Activated CD8-positive, alpha-beta T cell treated with anti-CD3 and anti-CD28 coated beads, Interleukin-2, amount 10 ng/mL, durations not matched to agents 7 days and 5 days (primary cell): ENCODE measurements at places on chromosomes 4 and X.

- H3K4me3 ChIP-seq: no peak overlapping the region
- no peak for DNase-seq
- no peak overlapping the region for H3K27ac ChIP-seq
- H3K4me1 ChIP-seq: no peaks in the 10 kb centered on the region
- H3K36me3 ChIP-seq: no peaks in the 10 kb centered on the region
Measured at GRCh38 chr4:59570860-59571476, 1629.2 kb upstream of the ADGRL3 start.

DNA sequence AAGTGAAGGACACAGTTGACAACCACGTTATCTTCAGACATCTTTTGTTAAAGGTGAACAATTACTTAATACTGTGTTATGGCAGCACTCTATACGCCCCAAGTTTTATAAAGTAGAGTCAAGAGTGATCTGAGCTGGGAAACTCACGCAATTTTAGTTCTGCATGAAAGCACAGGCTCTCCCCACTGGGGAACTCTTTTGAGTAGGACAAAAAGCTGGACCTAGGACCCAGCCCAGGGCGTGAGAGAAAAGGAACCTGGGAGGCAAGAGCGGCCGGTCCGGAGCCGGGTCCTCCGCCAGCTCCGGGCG is 152.6 kb upstream of the SLC4A4 start:
- H3K4me1 ChIP-seq: peaks cover 26% of the 10 kb centered on the region
- H3K36me3 ChIP-seq: no peaks in the 10 kb centered on the region
- H3K27me3 ChIP-seq: peaks cover 45% of the 10 kb centered on the region
- no peak for DNase-seq

DNA sequence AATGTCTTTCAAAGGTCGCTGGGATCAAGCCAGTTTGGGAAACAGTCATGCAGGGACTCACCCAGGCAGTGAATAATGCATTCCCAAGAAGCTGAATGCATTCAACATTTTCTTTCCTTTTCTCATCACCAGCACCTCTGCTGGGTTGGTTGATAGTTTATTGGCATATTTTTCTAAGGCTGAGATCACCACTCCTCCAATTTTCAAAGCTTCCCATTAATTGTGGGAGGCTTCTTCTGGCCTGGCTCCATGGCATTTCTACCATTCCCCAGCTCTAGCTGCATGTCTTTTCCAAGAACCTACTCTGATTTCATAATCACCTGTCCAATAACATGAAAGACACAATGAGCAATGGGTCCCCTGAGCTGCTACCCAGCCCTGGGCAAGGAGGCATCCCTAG is 35.8 kb downstream of the CHRDL1 start:
- no peak overlapping the region for H3K27ac ChIP-seq
- no peaks in the 10 kb centered on the region for H3K36me3 ChIP-seq
- H3K27me3 ChIP-seq: no peaks in the 10 kb centered on the region
- H3K4me1 ChIP-seq: no peaks in the 10 kb centered on the region
- DNase-seq: no peak

- H3K36me3 ChIP-seq: no peaks in the 10 kb centered on the region
- no peak for DNase-seq
- peaks cover 14% of the 10 kb centered on the region for H3K4me1 ChIP-seq
- peaks cover 8% of the 10 kb centered on the region for H3K27me3 ChIP-seq
Measured at GRCh38 chr4:56764223-56764622, 57.3 kb downstream of the SPINK2 start.

- peaks cover 8% of the 10 kb centered on the region for H3K4me1 ChIP-seq
- H3K27me3 ChIP-seq: no peaks in the 10 kb centered on the region
- DNase-seq: no peak
- no peaks in the 10 kb centered on the region for H3K36me3 ChIP-seq
- H3K27ac ChIP-seq: no peak overlapping the region
Measured at GRCh38 chrX:132673331-132673730, 184.5 kb upstream of the MBNL3 start.

DNA sequence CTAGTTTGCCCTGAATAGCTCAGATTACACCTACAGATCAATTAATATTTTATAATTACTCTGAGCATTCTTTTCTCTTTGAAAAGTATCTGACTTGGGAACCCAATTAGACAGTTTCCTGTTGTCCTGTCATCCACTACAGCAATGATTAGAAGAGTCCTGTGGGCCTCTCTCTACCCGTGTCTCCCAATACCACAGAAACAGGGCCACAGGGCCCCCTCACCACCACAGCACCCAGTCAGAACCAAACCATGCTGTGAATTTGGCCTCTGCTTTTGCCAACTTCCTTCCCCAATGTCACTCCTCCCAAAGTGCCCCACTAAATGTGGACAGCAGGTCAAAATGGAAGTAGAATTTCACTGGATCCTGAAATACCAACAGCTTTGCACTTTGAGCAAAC is 10.3 kb downstream of the USP46 start:
- no peak overlapping the region for H3K27ac ChIP-seq
- H3K4me1 ChIP-seq: peaks cover 10% of the 10 kb centered on the region
- H3K36me3 ChIP-seq: peaks cover 4% of the 10 kb centered on the region
- no peak for DNase-seq
- no peak overlapping the region for H3K4me3 ChIP-seq

DNA sequence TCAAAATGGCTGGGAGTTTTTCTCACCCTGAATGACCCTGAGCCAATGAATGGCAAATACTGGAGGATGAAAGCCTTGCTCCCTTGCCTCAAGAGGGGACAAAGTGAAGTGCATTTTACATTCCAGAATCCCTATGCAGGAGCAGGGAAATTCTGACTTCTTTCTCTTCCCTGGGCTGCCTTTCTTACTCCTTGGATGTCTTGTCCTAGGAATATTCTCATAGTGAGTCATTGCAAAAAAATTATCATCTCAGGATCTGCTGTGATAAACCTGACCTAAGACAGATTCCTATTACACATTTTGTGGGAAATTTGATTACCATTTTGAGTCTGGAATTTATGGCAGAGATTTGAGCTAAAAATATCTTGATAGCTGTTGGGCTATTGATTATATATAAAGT is 199.9 kb downstream of the TMA16 start:
- H3K27ac ChIP-seq: no peak overlapping the region
- no peaks in the 10 kb centered on the region for H3K4me1 ChIP-seq
- no peak overlapping the region for H3K4me3 ChIP-seq
- H3K27me3 ChIP-seq: no peaks in the 10 kb centered on the region
- DNase-seq: no peak

DNA sequence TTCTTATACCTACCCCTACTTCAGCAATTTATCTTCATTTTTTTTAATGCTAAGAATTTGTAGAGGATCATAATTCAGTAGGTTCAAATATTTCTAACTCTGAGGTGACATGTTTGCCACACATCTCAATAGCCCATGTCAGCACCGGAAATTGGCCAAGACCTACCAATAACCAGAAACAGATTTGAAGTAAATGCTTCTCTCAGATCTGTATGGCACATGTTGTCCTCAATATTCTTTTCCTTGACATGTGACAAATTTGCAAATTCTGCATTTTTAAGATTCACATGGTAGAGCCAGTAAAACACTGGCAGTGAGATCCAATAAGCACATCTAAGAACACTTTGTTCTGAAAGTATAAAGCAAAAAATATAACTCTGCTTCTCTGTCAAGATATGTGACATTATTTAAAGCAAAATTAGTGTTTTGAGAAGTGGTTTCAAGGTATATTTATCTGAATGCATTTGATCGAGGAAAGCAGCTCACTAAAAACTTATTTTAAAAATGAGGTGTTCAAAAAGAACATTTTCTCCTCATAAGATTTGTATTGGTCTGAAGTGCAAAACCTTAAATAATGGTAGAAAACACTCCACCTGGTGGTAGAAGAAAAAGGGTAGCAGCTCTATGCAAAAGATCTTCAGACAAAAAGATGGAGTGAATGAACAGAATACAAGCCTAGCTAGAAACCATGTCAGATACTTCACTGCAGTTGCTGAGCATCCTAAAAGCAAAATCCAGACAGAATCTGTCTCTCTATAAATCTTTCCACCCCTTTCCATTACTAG is 513.8 kb upstream of the FAM241A start:
- DNase-seq: no peak
- H3K4me1 ChIP-seq: no peaks in the 10 kb centered on the region
- H3K36me3 ChIP-seq: no peaks in the 10 kb centered on the region
- H3K4me3 ChIP-seq: no peak overlapping the region

DNA sequence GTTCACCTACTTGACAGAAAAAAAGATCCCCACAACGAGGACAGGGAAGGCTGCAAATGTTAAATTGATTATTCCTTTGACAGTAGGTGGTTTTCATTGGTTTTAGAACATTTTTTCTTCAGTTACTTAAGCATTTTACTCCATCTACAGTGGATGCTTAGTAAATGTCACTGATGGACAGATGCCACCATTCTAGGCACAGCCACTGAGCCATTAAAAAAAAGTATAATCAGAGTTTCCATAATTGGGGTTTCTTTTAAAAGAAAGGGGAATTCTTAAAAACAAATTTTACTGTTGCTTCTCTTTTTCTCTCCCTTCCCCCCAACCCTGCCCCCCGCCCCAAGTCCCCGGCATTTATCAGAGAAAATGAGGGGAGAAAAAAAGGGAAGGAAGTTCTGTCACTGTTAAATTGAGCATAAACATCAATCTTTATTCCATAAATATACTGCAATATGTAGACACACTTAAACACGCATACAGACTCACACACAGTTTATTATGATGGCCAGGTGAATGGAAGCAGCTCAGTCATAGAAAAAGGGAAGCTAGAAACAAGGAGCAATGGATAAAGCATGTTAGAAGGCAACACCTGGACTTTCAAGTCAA is 79.7 kb upstream of the PRPS2 start:
- H3K4me3 ChIP-seq: no peak overlapping the region
- H3K4me1 ChIP-seq: no peaks in the 10 kb centered on the region
- no peaks in the 10 kb centered on the region for H3K27me3 ChIP-seq

GRCh38 chr4:155590796-155591585 is 75.7 kb upstream of the GUCY1A1 start:
- no peaks in the 10 kb centered on the region for H3K4me1 ChIP-seq
- H3K27ac ChIP-seq: no peak overlapping the region
- DNase-seq: no peak
- H3K4me3 ChIP-seq: no peak overlapping the region
- H3K36me3 ChIP-seq: no peaks in the 10 kb centered on the region

DNA sequence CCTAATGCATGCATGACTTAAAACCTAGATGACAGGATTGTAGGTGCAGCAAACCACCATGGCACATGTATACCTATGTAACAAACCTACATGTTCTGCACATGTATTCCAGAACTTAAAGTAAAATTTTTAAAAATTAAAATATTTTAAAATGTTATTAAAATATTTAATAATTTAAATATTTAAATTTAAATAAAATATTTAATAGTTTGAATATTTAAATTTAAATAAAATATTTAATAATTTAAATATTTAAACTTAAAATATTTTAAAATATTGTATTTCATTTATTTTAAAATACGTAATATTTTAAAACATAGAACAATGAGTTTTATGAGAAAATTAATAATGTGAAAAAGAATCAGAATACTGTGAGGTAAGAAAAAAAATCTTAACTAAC is 117.9 kb downstream of the SLC39A8 start:
- DNase-seq: no peak
- no peaks in the 10 kb centered on the region for H3K4me1 ChIP-seq
- H3K4me3 ChIP-seq: no peak overlapping the region

- peaks cover 15% of the 10 kb centered on the region for H3K36me3 ChIP-seq
- no peak overlapping the region for H3K27ac ChIP-seq
- H3K4me3 ChIP-seq: no peak overlapping the region
- H3K4me1 ChIP-seq: peaks cover 34% of the 10 kb centered on the region
- no peaks in the 10 kb centered on the region for H3K27me3 ChIP-seq
Measured at GRCh38 chr4:152488246-152488645, 47.6 kb downstream of the FBXW7 start.

- no peaks in the 10 kb centered on the region for H3K36me3 ChIP-seq
- DNase-seq: no peak
- peaks cover 4% of the 10 kb centered on the region for H3K27me3 ChIP-seq
Measured at GRCh38 chrX:130299279-130300009, 30.7 kb upstream of the ZNF280C start.

DNA sequence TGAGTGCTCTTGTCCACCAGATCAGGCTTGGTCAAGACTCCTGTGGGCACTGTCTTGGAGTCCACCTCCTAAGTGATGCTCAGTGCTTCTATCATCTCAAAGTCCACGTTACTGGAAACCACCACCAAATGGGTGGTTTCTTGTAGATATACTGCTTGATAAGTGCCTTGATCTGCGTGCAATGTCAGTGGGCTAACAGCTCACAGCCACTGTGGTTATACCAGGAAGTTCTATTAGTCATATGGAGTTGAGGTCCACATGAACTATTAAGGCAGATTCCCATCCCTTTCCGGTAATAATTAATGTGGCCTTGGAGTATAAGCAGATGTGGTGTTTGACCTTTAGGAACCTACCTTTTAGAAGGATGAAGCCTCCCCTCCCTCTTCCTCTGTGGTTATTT is 161.9 kb downstream of the ZNF518B start:
- no peaks in the 10 kb centered on the region for H3K4me1 ChIP-seq
- H3K27ac ChIP-seq: no peak overlapping the region

GRCh38 chrX:13474164-13474516 is 95.3 kb upstream of the EGFL6 start:
- no peak for DNase-seq
- H3K36me3 ChIP-seq: peaks cover 3% of the 10 kb centered on the region
- peak overlapping the region; percentile 60 for H3K4me3 ChIP-seq
- peak overlapping the region; percentile 80 for H3K27ac ChIP-seq

DNA sequence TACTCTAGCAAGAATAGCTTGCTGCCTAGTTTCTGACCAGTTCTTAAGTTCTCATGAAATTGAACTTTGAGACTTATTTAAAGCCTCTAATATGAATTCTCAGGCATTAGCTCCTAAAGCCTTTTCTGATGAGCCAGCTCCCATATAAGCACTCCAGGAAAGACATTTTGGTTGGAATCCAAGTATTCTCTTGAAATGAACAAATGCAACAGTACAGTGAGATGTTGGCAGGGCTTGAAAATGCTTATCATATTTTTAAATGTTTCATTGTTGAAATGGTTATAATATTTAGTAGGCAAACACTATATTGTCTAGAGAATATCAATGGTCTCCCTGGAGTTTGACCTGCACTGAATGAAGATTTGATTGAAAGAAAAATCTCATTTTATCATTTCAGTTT is 240.3 kb downstream of the ANK2 start:
- no peaks in the 10 kb centered on the region for H3K4me1 ChIP-seq
- H3K4me3 ChIP-seq: no peak overlapping the region
- DNase-seq: no peak
- H3K27ac ChIP-seq: no peak overlapping the region

DNA sequence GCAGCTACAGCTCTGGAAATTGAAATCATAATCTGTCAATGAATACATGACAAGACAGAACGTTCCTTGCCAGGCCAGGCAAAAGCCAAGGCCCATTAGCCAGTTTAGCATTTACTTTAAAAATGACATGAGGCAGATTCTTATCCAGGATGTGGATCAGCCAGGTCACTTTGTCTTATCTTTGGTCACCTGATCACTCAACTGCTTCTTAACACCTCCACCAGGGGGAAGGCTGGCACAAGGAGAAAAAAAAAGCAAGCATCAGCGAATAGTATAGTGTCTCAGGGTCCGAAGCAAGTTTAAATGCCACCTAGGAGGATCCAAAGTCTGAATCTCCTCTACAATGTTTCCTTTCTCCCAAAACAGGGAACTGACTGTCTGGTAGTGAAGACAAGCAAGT is 18.8 kb downstream of the ATP1B4 start:
- H3K4me3 ChIP-seq: no peak overlapping the region
- no peaks in the 10 kb centered on the region for H3K36me3 ChIP-seq
- H3K4me1 ChIP-seq: peaks cover 8% of the 10 kb centered on the region
- H3K27me3 ChIP-seq: peaks cover 6% of the 10 kb centered on the region
